ENCODE measurements at places on chromosomes 7 and 10. TPM values are rescaled to one million over a fixed set of nuclear protein-coding genes. Genes with fewer than 3 reads are reported as not detected.

STEAP4 gene
- total RNA-seq: not detected

DMTF1 gene
- 90.0 TPM for total RNA-seq

DNA sequence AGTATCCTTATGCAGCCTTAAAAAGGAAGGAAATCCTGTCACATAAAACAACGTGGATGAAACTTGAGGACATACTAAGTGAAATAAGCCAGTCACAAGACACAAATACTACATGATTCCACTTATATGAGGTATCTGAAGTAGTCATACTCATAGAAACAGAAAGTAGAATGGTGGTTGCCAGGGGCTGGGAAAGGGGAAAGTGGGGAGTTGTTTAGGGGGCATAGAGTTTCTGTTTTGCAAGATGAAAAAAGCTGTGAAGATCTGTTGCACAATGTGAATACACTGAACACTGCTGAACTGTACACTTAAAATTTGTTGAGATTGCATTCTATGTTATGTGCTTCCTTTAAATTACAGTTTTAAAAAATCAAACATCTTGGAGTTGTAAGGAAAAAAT is 2.9 kb downstream of the NUP205 start:
- DNase-seq: no peak
- H3K36me3 ChIP-seq: peaks cover 2% of the 10 kb centered on the region
- H3K27me3 ChIP-seq: no peaks in the 10 kb centered on the region

GRCh38 chr7:151707757-151708156 is 169.2 kb downstream of the PRKAG2 start:
- no peaks in the 10 kb centered on the region for H3K36me3 ChIP-seq
- peaks cover 17% of the 10 kb centered on the region for H3K4me1 ChIP-seq
- no peak overlapping the region for H3K27ac ChIP-seq
- DNase-seq: no peak
- no peak overlapping the region for H3K4me3 ChIP-seq
- H3K27me3 ChIP-seq: no peaks in the 10 kb centered on the region

DNA sequence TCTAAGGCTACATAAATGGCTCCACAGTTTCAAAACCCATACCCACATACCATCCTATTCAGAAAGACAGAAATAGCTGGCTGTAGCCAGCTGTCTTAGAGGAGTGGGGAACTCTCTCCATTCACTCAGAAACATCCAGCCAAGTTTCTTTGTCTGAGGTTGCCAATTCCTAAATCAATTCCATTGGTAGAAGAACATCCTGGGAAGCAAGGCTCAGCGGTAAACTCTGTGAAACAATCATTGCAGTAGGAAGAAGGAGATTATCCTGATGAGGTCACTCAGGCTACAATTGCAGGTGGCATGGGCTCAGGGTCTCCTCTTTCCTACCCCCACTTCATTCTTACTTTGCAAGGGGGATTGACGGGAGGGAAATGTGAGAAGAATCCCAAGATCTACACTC is 154.0 kb downstream of the ETV1 start:
- H3K4me3 ChIP-seq: no peak overlapping the region
- no peaks in the 10 kb centered on the region for H3K27me3 ChIP-seq
- H3K36me3 ChIP-seq: no peaks in the 10 kb centered on the region
- H3K4me1 ChIP-seq: no peaks in the 10 kb centered on the region
- no peak for DNase-seq
- H3K27ac ChIP-seq: no peak overlapping the region

- DNase-seq: peak; percentile 23
- no peak overlapping the region for H3K27ac ChIP-seq
- H3K36me3 ChIP-seq: no peaks in the 10 kb centered on the region
- H3K27me3 ChIP-seq: peaks cover 9% of the 10 kb centered on the region
- H3K4me3 ChIP-seq: no peak overlapping the region
These were observed 12.4 kb downstream of the DIP2C start for GRCh38 chr10:677038-677437.
